ENCODE measurements at places on chromosomes 4 and X. TPM values are rescaled to one million over a fixed set of nuclear protein-coding genes. Genes with fewer than 3 reads are reported as not detected.

DNA sequence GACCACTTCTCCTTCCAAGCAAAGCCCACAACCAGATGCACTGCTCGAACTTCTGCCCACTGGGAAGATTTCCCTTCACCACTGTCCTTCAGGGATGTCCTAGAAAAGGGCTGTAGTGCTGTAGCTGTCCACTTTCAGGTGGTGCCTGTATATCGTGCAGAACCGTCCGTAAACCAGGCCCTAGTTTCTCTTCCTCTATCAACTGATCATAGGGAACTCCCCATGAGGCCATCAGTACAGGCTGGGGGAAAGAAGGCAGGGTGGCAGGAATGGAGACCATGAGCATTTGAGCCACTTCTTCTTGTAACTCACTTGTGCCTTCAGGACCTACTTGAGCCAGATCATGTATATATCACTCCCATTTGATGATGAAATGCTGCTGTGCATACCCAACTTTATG is 57.3 kb upstream of the FAM9B start:
- no peak overlapping the region for H3K4me3 ChIP-seq
- DNase-seq = no peak
- H3K4me1 ChIP-seq = no peaks in the 10 kb centered on the region
- H3K36me3 ChIP-seq = no peaks in the 10 kb centered on the region
- no peak overlapping the region for H3K27ac ChIP-seq

DNA sequence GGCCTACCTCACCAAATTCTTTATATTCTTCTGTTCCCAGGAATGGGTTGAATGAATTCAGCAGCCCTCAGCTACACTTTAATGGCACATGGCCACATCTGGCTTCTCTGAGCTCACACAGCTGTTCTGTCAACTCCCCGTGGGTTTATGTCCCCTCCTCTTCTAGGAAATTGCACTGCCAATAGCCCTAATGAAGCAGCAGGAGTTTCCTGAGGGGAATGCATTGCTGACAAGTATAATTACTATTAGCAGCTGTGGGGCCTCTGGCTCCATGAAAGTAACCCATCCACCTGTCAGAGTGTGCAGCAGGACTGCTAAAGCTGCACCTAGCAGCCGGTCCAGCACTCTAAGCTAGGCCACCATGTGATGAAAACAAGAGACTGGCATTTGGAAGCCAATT is 50.3 kb downstream of the FTHL17 start:
- H3K36me3 ChIP-seq = no peaks in the 10 kb centered on the region
- no peak for DNase-seq
- H3K4me3 ChIP-seq = no peak overlapping the region
- no peaks in the 10 kb centered on the region for H3K27me3 ChIP-seq
- no peak overlapping the region for H3K27ac ChIP-seq

DNA sequence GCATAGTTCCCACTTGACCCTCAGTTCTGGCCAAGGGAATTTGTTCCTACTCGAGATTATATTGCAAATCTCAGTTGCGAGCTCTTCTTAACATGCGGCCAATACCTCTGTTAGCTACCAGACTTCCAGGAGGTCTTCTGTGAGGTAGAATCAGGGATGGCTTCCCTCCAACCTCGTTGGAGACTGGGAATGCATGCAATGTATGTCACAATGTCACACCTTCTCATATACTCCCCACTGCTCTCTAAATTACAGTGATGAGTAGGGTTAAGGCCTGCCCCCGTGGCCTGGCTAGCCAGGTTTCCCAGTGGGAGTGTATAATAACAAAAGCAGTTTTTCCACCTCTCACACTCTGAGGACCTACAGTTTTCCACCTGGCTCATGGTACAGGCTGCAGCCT is 1962.5 kb downstream of the ARAP2 start:
- no peak overlapping the region for H3K27ac ChIP-seq
- H3K4me1 ChIP-seq = no peaks in the 10 kb centered on the region
- H3K36me3 ChIP-seq = no peaks in the 10 kb centered on the region
- no peaks in the 10 kb centered on the region for H3K27me3 ChIP-seq
- H3K4me3 ChIP-seq = no peak overlapping the region

- H3K27me3 ChIP-seq = no peaks in the 10 kb centered on the region
- DNase-seq = no peak
- peaks cover 6% of the 10 kb centered on the region for H3K4me1 ChIP-seq
- H3K27ac ChIP-seq = no peak overlapping the region
- no peak overlapping the region for H3K4me3 ChIP-seq
- H3K36me3 ChIP-seq = no peaks in the 10 kb centered on the region
Observed at GRCh38 chr4:174592256-174592984, 70.1 kb upstream of the HPGD start.

DNA sequence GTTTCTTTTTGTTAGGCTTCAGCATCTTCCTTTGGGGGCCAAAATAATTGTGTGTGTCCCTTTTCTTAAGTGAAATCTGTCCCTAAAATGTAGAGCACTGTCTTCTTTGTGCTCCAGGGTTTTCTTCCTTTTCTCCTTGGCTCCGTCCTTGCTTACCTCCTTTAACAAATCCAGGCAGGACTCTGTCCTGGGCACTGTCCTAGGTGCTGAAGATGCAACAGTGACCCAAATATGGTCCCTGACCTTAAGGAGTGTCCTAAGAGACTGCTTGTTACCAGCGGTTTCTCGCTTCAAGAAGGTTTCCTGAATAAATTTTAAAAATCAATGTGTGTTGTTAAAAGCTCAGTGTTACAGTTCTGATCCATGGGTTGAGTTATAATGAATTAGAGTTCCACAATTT is 471.8 kb downstream of the KCNIP4 start:
- no peaks in the 10 kb centered on the region for H3K4me1 ChIP-seq
- no peak for DNase-seq
- no peaks in the 10 kb centered on the region for H3K27me3 ChIP-seq
- H3K36me3 ChIP-seq = no peaks in the 10 kb centered on the region

The POU4F2 gene
- total RNA-seq = not detected

GRCh38 chr4:6074758-6075157 is 56.5 kb upstream of the C4orf50 start:
- peaks cover 2% of the 10 kb centered on the region for H3K27me3 ChIP-seq
- no peak overlapping the region for H3K4me3 ChIP-seq
- H3K36me3 ChIP-seq = no peaks in the 10 kb centered on the region
- DNase-seq = no peak
- H3K4me1 ChIP-seq = no peaks in the 10 kb centered on the region

- no peaks in the 10 kb centered on the region for H3K36me3 ChIP-seq
- H3K4me3 ChIP-seq = no peak overlapping the region
- no peak for DNase-seq
- H3K4me1 ChIP-seq = no peaks in the 10 kb centered on the region
Observed at GRCh38 chrX:132442691-132443090, 46.1 kb downstream of the MBNL3 start.

GRCh38 chrX:133440081-133440796 is 24.9 kb upstream of the GPC4 start:
- DNase-seq = no peak
- peaks cover 2% of the 10 kb centered on the region for H3K27me3 ChIP-seq
- H3K4me3 ChIP-seq = no peak overlapping the region
- H3K4me1 ChIP-seq = peaks cover under 1% of the 10 kb centered on the region
- no peak overlapping the region for H3K27ac ChIP-seq
- no peaks in the 10 kb centered on the region for H3K36me3 ChIP-seq

DNA sequence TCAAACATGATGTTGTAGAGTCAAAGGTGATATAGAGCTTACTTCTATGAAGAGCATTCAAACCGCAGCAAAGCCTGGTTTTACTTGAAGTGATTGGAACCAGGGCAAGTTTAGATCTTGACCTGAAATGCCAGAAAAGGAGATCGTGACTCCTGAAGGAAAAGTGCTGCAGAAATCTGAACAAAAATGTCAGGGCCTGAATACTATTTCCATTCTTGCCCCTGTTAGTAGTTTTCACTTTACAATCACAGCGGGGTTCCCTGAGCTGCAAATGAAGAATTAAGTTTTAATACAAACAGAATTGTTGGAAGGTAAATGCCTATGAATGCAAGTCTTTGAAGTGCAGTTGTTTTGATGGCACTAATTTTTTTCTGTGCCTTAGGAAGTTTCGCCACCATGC is 4.1 kb downstream of the SLIT2 start:
- no peaks in the 10 kb centered on the region for H3K36me3 ChIP-seq
- H3K27me3 ChIP-seq = peaks cover 50% of the 10 kb centered on the region
- peaks cover 3% of the 10 kb centered on the region for H3K4me1 ChIP-seq
- H3K27ac ChIP-seq = no peak overlapping the region
- no peak overlapping the region for H3K4me3 ChIP-seq

GRCh38 chr4:107991945-107992630 is 2.4 kb downstream of the HADH start:
- H3K4me3 ChIP-seq = peak overlapping the region; percentile 94
- no peak for DNase-seq
- H3K27me3 ChIP-seq = no peaks in the 10 kb centered on the region
- peaks cover 27% of the 10 kb centered on the region for H3K36me3 ChIP-seq
- peaks cover 42% of the 10 kb centered on the region for H3K4me1 ChIP-seq

GRCh38 chr4:86452422-86452891 is 92.6 kb upstream of the MAPK10 start:
- peaks cover 16% of the 10 kb centered on the region for H3K27me3 ChIP-seq
- H3K27ac ChIP-seq = no peak overlapping the region
- no peak for DNase-seq
- no peaks in the 10 kb centered on the region for H3K4me1 ChIP-seq
- no peak overlapping the region for H3K4me3 ChIP-seq

GRCh38 chrX:26606971-26607370 is 391.0 kb downstream of the MAGEB5 start:
- no peaks in the 10 kb centered on the region for H3K4me1 ChIP-seq
- no peak for DNase-seq
- no peak overlapping the region for H3K27ac ChIP-seq
- no peak overlapping the region for H3K4me3 ChIP-seq

GRCh38 chr4:108391701-108392455 is 223.1 kb upstream of the LEF1 start:
- H3K4me3 ChIP-seq = no peak overlapping the region
- H3K36me3 ChIP-seq = peaks cover 1% of the 10 kb centered on the region
- H3K27me3 ChIP-seq = peaks cover 5% of the 10 kb centered on the region

The ADH1C gene
- not detected for total RNA-seq

- no peaks in the 10 kb centered on the region for H3K27me3 ChIP-seq
- no peaks in the 10 kb centered on the region for H3K4me1 ChIP-seq
- H3K36me3 ChIP-seq = no peaks in the 10 kb centered on the region
- no peak overlapping the region for H3K27ac ChIP-seq
- no peak overlapping the region for H3K4me3 ChIP-seq
Observed at GRCh38 chr4:144376866-144377265, 236.3 kb upstream of the GYPA start.

DNA sequence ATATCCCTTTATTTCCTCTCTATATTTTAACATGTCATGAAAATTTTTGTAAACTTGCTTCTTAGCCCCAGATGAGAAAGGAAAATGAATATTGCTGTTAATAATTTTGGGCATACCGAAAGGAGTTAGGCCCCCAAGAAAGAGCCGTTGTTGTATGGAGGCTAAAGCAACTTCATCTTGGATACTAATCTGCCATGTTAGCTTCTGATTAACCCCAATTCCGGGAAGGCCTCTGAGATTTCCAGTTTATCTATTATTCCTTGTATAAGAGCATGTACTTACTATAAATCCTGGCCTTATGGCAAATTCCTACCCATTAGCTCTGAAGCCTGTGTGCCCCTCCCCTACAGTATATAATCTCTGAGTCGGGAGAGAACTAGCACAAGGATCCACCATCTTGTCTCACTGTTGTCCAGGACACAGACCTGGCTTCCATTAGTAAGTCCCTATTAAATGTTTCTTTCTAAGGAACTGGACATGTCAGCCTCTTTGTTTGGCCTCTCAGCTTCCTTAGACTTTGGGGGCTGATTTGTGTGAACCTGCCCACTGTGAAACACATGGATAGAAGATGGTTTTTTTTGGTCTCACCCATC is 20.9 kb upstream of the PLA2G12A start:
- no peak overlapping the region for H3K4me3 ChIP-seq
- no peaks in the 10 kb centered on the region for H3K36me3 ChIP-seq
- no peak overlapping the region for H3K27ac ChIP-seq
- no peak for DNase-seq
- peaks cover 3% of the 10 kb centered on the region for H3K27me3 ChIP-seq
- H3K4me1 ChIP-seq = no peaks in the 10 kb centered on the region

DNA sequence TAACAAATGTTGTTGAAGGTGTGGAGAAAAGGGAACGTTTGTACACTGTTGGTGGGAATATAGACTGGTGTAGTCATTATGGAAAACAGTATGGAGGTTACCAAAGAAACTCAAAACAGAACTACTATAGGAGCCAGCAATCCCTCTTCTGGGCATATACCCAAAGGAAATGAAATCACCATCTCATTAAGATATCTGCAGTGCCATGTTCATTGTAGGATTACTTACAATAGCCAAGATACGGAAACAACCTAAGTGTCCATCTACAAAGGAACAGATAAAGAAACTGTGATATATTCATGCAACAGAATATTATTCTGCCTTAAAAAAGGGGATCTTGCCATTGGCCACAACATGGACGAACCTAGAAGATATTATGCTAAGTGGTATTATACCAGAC is 22.2 kb downstream of the APBB2 start:
- no peaks in the 10 kb centered on the region for H3K36me3 ChIP-seq
- H3K4me3 ChIP-seq = no peak overlapping the region
- H3K27ac ChIP-seq = no peak overlapping the region
- peaks cover 8% of the 10 kb centered on the region for H3K27me3 ChIP-seq
- DNase-seq = no peak
- no peaks in the 10 kb centered on the region for H3K4me1 ChIP-seq

DNA sequence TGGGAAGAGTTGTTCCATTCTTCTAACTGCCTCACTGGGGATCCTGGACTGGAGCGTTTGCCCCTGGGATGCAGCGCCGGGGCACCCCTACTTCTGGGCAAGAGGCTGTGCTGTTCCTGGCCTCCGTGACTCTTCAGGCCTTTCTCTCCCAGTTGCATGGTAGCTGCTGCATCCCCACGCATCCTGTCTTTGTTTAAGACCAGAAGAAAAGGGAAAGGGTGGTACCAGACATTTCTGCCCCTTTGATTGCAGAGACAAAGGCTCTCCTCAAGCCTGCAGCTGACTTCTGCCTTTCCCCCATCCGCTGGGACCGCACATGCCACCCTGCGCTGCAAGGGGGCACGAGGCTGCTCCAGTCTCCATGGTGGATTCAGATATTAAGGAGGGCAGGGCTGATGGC is 70.4 kb downstream of the SHROOM2 start:
- H3K4me1 ChIP-seq = peaks cover 4% of the 10 kb centered on the region
- H3K36me3 ChIP-seq = no peaks in the 10 kb centered on the region
- H3K27me3 ChIP-seq = peaks cover 17% of the 10 kb centered on the region
- no peak overlapping the region for H3K4me3 ChIP-seq
- DNase-seq = no peak

DNA sequence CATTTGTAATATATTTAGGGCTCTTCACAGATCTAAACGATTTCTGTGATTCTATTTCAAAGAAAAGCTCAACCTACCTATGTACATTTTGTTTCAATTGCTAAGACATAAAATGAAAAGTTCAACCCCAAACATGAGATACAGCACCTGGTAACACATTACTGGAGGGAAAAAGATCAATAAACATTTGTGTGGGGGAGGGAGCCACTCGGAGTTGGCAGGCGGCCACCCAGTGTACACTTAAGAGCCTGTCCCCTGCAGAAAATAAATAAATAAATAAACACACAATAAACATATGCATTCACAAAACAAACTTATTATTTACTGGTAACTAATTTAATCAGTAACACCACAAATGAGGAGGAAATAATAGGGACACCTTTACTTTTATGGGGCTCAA is 19.3 kb downstream of the PRSS48 start:
- no peak overlapping the region for H3K27ac ChIP-seq
- no peaks in the 10 kb centered on the region for H3K4me1 ChIP-seq
- H3K4me3 ChIP-seq = no peak overlapping the region
- H3K36me3 ChIP-seq = no peaks in the 10 kb centered on the region

The SOX3 gene
- not detected for total RNA-seq

GRCh38 chr4:68272860-68273259 is 27.4 kb upstream of the TMPRSS11B start:
- no peaks in the 10 kb centered on the region for H3K36me3 ChIP-seq
- H3K27ac ChIP-seq = no peak overlapping the region
- H3K4me3 ChIP-seq = no peak overlapping the region
- H3K27me3 ChIP-seq = peaks cover 4% of the 10 kb centered on the region
- DNase-seq = no peak
- H3K4me1 ChIP-seq = no peaks in the 10 kb centered on the region

Data from activated naive CD8-positive, alpha-beta T cell treated with anti-CD3 and anti-CD28 coated beads, Interleukin-2, amount 10 ng/mL, durations not matched to agents 7 days and 5 days (primary cell).